ENCODE measurements at places on chromosomes 11 and 22.

DNA sequence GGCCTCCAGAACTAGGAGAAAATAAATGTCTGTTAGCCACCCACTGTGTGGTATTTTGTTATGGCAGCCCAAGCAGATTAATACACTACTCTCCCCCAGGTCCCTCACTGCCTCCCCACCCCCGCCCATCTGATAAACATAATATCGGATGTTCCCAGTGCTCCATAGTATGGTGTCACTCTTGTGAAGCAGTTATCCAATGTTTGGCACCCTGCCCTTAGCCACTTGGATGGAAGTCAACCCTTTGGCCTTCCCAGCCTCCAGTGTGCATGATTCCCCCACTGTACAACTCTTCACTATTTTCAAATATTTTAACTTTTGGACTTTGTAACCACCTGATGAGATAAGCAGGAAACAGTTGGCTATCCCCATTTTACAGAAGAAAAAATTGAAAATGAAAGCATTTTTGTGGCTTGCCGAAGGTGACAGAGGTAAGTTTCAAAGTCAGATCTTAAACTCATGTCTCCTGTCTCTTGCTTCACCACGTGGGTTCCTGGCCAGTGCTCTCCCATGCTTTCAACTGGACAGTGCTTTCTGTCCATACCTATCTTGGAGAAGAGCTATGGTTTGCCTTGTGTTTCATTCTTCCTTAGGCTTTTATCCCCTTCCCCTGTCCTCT lies 53.2 kb downstream of the ALX4 start:
- no peak for DNase-seq

- peak; percentile 47 for DNase-seq
Observed at GRCh38 chr11:15199693-15200092, 85.0 kb downstream of the INSC start.

- no peak for DNase-seq
Observed at GRCh38 chr11:44797886-44798606, 71.3 kb downstream of the TSPAN18 start.

DNA sequence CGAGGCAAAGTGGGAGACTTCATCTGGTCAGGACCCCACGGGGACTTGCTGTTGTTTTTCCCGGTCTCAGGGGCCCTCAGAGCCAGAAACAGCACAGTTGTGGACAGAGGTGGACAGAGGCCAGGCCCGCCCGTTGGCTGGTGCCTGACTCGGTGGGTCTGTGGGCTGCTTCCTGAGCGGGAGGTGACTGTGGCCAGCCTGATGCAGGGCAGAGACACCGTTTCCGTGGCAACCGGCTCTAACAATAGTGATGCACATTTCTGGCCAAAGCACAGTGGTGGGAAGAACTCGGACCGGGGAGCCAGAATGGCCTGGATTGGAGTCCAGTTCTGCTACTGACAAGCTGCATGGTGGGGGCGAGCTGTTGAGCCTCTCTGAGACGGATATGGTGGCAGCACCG lies 58.7 kb upstream of the ATXN10 start:
- peak; percentile 42 for DNase-seq

DNA sequence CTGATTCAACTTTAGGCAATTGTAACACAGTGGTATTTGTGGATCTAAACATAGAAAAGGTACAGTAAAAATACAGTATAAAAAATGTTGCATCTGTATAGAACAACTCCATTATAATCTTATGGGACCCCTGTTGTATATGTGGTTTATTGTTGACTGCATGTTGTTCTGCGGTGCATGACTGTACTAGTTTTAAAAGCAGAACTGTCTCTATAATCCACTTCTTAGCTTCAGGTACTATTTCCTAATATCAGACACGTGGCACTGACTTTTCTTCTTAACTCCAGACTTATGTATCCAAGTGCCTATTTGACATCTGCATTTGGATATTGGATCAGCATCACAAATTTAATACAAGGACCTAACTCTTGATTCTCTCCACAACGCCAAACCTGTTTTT lies 41.1 kb downstream of the PACS1 start:
- DNase-seq, result no peak

DNA sequence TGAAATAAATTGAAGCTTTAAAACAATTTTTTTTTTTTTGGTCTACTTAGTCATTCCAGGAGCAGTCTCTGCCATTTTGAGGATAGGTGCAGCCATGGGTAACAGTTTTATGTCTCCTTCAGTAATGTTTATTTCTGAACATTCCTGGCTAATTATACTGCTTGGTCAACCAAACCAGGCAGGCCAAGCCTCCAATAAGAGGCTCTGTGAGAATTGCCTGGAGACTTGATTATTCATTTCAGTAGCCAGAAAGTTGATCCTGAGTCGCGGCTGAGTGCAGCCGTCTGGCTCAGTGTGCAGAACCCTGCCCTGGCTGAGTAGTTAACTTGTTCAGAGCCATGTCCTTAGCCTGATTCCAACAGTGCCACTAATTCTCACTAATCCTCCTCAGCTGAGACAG lies 364.0 kb upstream of the FAT3 start:
- DNase-seq, result no peak

DNA sequence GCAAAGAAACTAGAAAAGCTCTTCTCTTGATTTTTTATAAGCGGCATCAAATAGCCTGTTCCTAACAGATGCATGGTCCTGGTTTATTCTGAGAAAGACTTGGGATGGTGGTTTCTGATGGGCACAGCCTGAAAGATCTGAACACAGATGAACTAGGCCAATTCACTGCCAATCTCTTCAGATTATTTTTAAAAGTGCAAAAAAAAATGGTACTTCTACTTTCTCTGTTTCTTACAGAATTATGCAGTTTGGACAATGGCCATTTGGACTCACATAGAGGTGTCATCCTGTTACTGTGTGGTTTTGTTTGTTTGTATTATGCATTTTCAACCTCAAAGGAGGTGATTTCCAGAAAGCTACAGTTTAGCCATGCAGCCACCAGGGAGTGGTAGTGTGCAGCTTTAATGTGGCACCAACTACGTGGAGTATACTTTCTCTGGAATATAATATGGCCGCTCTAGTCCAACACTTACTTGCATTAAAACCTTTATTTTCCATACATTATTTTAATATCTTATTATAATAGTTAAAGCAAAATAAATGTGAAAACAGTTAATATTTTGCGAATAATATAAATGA lies 469.8 kb upstream of the KIRREL3 start:
- DNase-seq, result peak; percentile 7

- no peak for DNase-seq
Observed at GRCh38 chr11:76662656-76663485, 7.7 kb downstream of the LRRC32 start.

GRCh38 chr22:28348613-28349609 lies 330.7 kb downstream of the TTC28 start:
- no peak for DNase-seq

DNA sequence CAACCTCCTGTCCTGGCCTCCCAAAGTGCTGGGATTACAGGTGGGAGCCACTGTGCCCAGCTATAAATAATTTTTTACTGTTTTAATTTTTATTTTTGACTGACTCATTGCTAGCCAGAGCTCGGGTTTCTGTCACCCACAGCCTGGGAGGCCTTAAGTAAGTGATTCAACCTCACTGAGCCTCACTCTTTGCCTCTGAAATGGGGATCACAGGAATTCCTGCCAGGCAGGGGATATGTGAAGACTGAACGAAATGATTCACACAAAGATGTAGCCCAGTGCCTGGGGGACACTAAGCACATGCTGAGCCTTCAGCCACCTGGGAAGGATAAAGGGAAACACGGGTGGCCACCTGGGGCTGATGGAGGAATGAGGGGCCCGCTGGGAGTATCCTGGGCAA lies 3.8 kb upstream of the LRRC74B start:
- peak; percentile 65 for DNase-seq

- DNase-seq, result peak; percentile 78
Observed at GRCh38 chr11:102279641-102280170, 37.6 kb upstream of the BIRC3 start.

DNA sequence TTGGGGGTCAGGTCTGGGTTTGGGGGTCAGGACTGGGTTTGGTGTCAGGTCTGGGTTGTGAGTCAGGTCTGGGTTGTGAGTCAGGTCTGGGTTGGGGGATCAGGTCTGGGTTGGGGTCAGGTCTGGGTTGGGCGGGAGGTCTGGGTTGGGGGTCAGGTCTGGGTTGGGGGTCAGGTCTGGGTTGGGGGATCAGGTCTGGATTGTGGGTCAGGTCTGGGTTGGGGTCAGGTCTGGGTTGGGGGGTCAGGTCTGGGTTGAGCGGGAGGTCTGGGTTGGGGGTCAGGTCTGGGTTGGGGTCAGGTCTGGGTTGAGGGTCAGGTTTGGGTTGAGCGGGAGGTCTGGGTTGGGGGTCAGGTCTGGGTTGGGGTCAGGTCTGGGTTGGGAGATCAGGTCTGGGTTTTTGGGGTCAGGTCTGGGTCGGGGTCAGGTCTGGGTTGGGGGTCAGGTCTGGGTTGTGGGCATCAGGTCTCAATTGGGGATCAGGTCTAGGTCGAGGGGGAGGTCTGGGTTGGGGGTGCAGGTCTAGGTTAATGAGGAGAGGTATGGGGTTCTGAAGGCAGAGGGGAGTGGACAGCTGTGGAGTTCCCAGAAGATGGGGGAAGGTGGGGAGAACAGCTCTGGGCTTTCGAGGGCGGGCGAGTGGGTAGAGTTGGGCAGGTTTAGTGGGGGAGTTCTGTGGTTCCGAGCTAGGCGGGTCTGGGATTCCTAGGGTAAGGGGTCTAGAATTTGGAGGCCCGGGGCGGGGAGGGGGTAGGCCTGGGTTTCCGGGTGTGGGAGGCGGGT lies 629 bp downstream of the TTLL8 start:
- DNase-seq, result no peak

- DNase-seq, result no peak
Observed at GRCh38 chr22:23240639-23241389, 60.5 kb downstream of the BCR start.

- DNase-seq, result no peak
Observed at GRCh38 chr22:40418366-40419201, 48.2 kb downstream of the SGSM3 start.

DNA sequence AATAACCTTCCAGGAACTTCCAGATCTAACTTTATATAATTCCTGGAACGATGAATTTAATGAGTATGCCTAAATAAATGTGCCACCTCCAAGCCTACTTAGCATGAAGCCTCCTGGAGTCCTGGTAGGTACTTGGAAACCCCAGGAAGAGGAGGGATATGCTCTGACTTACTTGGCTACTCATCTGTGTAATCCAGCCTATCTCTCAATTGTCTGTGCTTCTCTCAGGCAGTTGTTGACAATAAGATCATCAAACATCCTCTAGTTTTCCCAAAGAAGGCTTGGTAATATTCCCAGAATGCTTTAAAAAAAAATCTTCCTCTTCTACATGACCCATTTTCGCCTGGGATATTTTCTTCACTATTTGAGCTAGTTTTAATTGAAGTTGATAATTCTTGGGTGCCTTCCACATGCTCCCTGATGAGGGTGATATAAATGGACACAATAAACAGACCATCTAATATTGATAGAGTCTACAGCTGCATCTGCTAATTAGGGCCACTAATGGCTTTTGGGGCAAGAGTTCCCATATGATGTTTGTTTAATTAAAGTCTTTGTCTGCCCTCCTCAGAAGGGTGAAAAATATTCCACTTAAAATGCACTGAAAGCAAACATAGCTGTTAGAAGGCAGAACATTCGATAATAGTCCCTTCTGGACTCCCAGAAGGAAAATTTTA lies 75.5 kb upstream of the RAB38 start:
- DNase-seq, result no peak

DNA sequence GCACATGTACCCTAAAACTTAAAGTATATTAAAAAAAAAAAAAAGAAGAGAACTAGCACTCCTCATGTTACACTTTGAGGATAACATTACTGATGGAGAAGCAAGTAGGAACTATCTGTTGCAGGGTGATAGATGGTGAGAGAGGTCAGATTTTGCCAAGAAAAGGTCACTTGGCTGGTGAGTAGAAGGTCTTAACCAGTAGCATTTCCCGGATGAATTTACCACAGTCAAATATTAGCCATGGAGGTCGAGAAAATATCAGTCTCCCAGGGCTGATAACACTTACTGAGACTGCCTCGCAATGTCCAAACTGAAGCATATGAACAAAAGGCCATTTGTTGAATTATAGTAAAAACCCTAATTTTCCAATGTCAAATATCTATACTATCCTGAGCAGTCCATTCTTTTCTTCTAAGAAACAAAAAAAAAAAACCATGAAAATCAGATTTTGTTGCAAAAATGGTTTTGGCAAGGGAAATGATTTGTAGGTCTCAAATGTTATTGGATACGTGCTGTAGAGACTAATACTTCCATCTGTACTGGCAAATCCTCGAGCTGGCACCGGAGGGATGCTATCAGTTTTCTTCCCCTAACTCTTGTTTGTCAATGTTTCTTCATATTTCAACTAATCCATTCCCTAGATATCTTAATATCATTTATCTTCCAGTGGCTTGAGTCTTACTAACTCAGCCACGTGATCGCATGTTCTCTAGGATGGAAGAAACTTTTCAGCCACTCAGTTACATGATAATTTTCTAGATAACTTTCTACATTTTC lies 14.5 kb upstream of the BBOX1 start:
- no peak for DNase-seq

DNA sequence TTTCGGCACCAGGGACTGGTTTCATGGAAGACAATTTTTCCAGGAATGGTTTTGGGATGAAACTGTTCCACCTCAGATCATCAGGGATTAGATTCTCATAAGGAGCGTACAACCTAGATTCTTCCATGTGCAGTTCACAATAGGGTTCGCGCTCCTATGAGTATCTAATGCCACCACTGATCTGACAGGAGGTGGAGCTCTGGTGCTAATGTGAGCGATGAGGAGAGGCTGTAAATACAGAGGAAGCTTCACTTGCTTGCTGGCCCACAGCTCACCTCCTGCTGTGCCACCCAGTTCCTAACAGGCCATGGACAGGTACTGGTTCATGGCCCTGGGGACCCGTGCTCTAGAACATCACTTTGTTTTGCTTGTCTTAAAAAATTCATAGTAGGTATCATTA lies 41.8 kb upstream of the AMPD3 start:
- DNase-seq, result no peak

- DNase-seq, result no peak
Observed at GRCh38 chr22:25067851-25068421, 115.4 kb downstream of the KIAA1671 start.

- DNase-seq, result no peak
Observed at GRCh38 chr11:61067782-61068446, 34.4 kb upstream of the CD5 start.

- peak; percentile 93 for DNase-seq
Observed at GRCh38 chr11:119218141-119218878, 12.2 kb downstream of the CBL start.

GRCh38 chr22:41560095-41560471 lies 727 bp upstream of the CSDC2 start:
- DNase-seq, result no peak

GRCh38 chr11:69211920-69212797 lies 56.4 kb downstream of the SMIM38 start:
- peak; percentile 2 for DNase-seq

Data from astrocyte of the spinal cord (primary cell).